Peyer's patch (tissue), 4 donors: ENCODE measurements at places on chromosomes 13 and 19. TPM values are rescaled to one million over a fixed set of nuclear protein-coding genes. Genes with fewer than 3 reads are reported as not detected.

DNA sequence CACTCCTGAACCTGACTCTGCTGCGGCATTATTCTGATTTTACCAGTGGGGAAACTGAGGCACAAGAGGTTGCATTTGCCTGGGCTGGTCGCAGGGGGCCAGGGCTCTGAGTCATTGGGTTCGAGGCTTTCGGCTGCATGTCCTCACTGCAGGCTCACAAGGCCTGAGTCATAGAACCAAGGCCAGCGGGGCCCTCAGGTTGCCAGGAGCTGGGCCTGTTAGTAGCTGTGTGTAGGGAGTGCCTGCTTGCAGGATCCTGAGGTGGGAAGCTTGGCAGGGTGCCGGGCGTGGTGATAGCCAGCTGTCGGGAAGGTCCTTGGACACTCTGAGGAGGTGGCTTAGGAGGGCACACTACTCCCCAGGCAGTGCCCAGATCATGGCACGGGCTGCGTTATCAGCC lies 21.6 kb upstream of the F2RL3 start:
- peaks cover 5% of the 10 kb centered on the region for H3K36me3 ChIP-seq
- no peak for DNase-seq
- H3K4me1 ChIP-seq = no peaks in the 10 kb centered on the region

DNA sequence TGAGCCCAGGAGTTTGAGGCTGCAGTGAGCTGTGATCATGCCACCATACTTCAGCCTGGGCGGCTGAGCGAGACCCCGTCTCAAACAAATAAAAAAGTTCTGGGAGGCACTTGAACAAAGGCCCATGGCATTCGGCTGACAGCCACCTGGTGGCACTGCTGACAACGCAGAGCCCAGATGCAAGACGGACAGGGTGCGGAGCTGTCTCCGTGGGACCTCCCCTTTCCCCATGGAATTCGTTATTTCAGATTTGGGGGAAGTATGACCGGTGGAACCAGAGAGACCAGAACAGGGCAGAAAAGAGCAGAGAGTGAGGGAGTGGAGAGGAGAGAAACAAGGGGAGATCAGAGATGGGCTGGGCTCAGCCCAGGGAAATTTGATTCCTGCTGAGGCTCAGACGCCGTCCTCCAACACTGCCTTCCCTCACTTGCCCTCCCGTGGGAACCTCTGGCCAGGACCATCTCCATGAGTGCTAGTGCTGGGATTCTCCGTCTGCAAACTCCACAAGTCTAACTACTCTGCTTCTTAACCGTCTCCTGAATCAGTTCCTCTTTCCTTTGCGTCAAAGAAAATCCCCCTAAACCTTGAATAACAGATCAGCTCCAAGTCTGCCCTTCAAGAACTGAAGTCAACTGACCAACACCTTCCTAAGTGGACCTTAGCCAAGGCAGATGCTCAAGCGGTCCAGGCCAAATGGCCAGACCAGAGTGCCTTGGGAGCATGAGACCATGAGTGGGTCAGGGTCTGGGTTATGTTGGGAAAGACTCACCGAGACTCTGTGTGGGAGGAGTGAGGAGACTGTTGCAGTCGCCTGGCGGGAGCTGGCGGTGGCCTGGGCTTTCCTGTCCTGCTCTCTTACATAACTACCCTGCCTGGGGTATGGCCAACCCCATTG lies 11.9 kb upstream of the ATF5 start:
- no peaks in the 10 kb centered on the region for H3K4me1 ChIP-seq
- no peak for DNase-seq
- H3K27me3 ChIP-seq = no peaks in the 10 kb centered on the region
- no peaks in the 10 kb centered on the region for H3K36me3 ChIP-seq

DNA sequence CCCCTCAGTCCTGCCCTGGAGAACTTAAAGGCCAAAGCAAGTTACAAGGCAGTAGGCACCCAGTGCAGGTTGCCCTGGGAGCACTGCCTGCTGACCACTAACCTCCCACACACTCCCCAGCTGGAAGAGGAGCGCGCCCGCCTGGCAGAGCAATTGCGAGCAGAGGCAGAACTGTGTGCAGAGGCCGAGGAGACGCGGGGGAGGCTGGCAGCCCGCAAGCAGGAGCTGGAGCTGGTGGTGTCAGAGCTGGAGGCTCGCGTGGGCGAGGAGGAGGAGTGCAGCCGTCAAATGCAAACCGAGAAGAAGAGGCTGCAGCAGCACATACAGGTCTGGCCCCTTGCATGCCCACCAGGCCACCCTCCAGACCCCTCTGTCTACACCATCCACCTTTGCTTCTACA lies 61.1 kb downstream of the KCNC3 start:
- H3K27ac ChIP-seq = no peak overlapping the region
- no peaks in the 10 kb centered on the region for H3K4me1 ChIP-seq
- H3K4me3 ChIP-seq = no peak overlapping the region
- H3K27me3 ChIP-seq = no peaks in the 10 kb centered on the region

Gene KLK14
- not detected for total RNA-seq

Gene ALKBH7
- total RNA-seq = 94.4 TPM

DNA sequence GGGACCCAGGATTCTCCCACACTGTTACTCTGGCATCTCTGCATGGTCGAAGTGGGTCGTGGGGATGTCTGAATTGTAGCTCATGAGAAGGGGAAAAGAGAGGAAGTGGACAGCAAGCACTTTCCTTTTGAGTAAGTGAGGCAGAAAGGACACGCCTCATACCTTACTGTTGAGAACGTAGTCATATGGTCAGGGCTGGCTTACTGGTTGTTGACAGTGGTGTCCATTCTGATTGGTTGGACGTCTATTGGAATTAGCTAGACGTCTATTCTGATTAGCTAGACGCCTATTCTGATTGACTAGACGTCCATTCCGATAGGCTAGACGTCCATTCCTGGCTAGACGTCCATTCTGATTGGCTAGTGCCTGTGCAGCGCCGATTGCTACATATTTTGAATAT lies 12.4 kb downstream of the GRIN2D start:
- no peaks in the 10 kb centered on the region for H3K4me1 ChIP-seq
- no peak overlapping the region for H3K4me3 ChIP-seq
- H3K27me3 ChIP-seq = no peaks in the 10 kb centered on the region
- H3K27ac ChIP-seq = no peak overlapping the region
